ENCODE measurements at places on chromosomes 6 and 20. TPM values are rescaled to one million over a fixed set of nuclear protein-coding genes. Genes with fewer than 3 reads are reported as not detected.

Gene ALDH5A1
- 0.26 TPM for total RNA-seq

Gene BPI
- total RNA-seq: not detected

Gene BFSP1
- total RNA-seq: 2.3 TPM

Gene PNLDC1
- not detected for total RNA-seq
